ENCODE measurements at places on chromosomes 12 and 14. TPM values are rescaled to one million over a fixed set of nuclear protein-coding genes. Genes with fewer than 3 reads are reported as not detected.

DNA sequence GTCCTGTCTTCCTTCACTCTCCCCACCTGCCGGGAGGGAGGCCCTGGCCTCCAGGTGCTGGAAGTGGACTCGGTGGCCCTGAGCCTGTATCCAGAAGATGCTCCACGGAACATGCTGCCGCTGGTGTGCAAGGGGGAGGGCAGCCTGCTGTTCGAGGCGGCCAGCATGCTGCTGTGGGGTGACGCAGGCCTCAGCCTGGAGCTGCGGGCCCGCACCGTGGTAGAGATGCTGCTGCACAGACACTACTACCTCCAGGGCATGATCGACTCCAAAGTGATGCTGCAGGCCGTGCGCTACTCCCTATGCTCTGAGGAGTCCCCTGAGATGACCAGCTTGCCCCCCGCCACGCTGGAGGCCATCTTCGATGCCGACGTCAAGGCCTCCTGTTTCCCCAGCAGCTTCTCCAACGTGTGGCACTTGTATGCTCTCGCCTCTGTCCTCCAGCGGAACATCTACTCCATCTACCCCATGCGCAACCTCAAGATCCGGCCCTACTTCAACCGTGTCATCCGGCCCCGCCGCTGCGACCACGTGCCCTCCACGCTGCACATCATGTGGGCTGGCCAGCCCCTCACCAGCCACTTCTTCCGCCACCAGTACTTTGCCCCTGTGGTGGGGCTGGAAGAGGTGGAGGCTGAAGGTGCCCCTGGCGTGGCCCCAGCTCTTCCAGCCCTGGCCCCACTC lies 8.8 kb downstream of the VRTN start:
- no peak for DNase-seq

- DNase-seq: no peak
Observed at GRCh38 chr14:90087433-90087832, 25.6 kb downstream of the KCNK13 start.

DNA sequence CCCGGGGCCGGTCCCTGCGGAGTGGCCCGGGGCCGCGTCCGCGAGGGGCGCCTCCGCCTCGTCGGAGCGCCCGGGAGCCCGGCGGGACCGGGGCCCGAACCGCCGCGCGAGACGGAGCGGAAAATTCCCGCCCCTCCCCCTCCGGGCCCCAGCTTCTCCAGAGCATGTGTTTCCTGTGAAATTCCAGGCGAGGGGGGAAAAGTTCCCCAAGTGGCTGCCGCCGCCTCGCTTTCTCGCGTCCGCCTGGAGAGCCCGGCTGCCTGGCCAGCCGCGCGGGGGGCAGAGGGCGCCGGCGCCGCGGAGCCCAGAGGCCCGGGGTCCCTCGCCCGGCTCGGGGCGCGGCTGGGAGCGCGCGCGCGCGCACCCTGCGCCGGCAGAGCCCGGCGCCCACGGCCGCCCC lies 904 bp downstream of the CACNA1C start:
- peak; percentile 71 for DNase-seq

DNA sequence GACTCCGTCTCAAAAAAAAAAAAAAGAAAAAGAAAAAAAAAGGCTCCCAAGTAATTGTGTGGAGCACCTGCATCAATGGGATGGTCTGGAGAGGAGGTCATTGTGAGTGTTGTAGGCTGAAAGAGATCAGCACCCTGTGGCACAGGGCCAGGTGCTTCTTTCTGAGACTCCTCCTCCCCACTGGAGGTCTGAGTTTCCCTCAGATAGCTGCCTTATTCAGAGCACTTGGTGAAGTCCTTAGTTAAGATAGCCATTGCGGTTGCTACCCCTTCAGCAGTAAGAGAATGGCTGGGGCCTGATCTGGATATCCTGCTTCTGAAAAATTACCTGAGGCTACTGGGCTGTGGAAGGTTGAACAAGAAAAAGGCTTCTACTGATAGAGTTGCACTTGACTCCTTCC lies 69.8 kb downstream of the ANO6 start:
- DNase-seq: no peak

DNA sequence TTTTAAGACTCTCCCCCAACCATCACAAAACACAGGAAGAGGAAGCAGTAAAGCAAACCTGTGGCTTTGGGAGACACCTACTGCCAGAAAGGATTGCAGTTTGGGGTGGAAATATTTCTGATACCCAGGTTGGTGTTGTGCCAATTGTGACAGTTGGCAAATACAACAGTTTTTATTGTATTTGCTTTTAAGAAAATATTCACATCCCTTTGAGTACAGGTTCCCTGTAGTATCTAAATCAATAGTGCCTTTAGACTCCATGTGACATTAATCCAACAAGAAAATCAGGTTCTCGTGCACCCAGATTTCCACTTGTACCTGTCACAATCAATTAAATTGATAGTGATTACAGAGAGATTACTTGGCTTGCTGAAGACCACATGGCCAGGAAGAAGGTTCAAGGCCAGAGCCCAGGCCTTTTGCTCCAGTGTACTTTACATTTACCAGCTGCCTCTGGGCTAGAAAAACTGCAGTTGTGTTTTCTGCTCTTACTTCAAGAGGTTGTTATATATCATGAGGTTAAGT lies 361.2 kb downstream of the ATP23 start:
- no peak for DNase-seq

Gene SERPINA9
- not detected for total RNA-seq

Gene SLC41A2
- 1.7 TPM for total RNA-seq

Gene VWF
- 8.0 TPM for total RNA-seq
